ENCODE measurements at places on chromosomes 6 and 20.

- no peak for DNase-seq
Observed at GRCh38 chr6:157981132-157981394, 600 bp upstream of the SYNJ2 start.

- no peak for DNase-seq
Observed at GRCh38 chr6:123940551-123940950, 136.9 kb downstream of the NKAIN2 start.

GRCh38 chr6:16238057-16238962 is at the start of gene GMPR:
GMPR (plus strand) TSS chr6:16238587; CDS start chr6:16238694, 107 bp downstream.
- DNase-seq = no peak

DNA sequence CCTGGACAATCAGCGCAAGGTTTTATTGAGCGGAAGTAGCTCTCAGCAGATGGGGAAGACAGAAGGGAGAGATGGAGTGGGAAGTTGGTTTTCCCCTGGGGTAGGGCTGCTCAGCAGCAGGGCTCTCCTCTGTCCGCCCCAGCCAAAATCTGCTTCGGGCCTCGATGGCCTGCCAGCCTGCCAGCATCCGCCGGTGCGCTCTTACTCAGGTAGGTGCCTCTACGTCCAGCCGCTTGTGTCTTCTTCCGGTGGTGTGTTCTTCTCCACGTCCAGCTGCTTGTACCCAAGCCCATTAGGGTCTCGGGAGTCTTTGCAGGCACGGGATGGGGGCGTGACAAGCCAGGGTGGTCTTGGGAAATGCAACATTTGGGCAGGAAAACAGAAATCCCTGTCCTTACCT is 1340.0 kb upstream of the MAP3K7 start:
- DNase-seq = no peak

DNA sequence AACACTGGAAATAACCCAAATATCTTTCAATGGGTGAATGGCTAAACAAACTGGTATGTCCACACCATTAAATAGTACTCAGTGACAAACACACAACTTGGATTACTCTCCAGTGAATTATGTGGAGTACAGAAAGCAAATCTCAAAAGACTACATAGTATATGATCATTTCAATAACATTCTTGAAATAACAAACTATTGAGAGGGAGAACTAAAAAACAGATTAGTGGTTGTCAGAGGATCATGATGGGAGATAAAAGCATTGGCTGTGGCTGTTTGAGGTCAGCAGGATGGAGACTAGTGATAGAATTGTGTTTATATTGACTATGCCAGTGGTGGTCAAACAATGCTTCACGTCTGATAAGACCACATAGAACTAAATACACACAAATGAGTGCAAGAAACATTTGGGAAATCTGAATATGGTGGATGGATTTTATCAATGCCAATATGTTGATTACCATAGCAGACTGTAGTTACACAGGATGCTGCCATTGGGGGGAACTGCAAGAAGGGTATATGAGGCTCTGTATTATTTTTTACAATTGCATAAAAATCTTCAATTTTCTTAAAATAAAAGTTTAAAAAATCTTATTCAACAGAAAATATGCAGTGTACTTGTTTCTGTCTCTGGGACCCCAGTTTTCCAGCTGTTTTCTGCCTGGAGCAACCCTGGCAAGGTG is 242.0 kb downstream of the TBXT start:
- no peak for DNase-seq

DNA sequence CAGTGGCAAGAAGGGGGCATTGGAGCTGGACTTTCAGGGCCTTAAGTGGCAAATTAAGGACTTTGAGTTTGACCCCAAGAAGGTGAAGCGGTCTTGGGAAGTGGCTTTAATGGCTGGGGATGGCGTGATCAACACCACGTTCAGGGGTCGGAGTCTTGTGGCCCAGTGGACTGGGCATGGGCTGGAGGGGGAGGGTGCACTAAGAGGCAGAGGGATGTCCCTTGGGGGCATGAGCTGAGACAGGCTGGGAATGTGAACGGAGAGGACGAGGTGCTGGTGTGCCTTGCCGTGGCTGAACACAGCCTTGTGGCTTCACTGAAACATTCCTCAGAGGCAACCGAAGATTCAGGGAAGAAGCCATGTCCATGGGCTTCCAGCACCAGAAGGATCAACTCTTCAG is 227.0 kb downstream of the SYNDIG1 start:
- no peak for DNase-seq

GRCh38 chr20:35303735-35304491 is 11.7 kb upstream of the FAM83C start:
- peak; percentile 78 for DNase-seq

DNA sequence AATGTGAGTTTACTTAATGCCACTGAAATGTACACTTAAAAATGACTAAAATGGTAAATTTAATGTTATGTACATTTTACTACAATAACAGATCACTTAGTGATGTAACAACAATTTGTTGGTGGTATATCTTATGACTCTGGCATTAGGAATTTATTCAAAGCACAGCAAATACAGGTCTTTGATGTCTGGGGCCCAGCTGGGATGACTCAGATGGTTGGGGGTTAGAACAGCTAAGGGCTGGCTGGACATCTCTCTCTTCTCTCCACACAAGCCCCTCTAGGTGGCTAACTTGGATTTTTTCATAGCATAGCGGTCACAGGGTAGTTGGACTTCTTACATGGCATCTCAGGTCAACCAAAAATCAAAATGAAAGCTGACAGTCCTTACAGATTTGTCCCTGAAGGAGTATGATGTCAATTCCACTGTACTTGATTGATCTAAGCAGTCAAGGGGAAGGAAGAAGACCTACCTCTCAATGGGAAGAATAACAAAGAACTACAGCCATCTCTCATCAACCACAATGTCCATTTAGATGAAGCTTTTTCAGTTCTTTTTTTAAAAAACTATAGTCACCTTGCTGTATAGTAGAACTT is 37.5 kb upstream of the LCA5 start:
- DNase-seq = no peak

GRCh38 chr6:119533603-119534279 is 184.2 kb upstream of the MAN1A1 start:
- DNase-seq = no peak

DNA sequence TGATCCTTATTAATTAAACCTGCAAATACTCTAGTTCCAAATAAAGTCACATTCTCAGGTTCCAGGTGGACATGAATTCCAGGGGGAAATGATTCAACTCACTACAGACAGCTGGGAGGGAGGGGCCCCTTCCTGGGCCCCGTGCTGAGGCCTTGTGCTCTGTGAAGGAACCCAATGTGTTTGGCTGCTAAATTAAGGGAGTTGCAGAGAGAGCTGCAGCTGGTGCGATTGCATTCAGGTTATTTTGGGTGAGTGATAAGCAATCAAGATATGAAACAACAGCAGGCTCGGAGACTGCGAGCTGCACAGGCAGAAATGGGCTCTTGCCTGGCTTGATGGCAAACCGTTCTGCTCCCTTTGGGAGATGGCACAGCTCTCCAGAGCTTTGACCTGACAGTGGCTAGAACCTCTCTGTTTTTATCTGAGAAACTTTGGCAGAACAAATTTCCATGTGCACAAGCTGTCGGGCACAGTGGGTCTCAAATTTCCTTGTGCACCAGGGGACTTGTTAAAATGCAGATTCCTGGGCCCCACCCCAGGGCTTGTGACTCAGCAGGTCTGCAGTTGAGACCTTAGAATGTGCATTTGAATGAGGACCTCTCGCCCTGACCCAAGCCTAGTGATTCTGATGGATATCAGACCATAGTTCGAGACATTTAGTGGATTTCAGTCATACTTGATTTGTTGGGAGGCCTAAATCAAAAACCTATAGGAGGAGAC is 9.8 kb downstream of the MAPK13 start:
- DNase-seq = no peak

DNA sequence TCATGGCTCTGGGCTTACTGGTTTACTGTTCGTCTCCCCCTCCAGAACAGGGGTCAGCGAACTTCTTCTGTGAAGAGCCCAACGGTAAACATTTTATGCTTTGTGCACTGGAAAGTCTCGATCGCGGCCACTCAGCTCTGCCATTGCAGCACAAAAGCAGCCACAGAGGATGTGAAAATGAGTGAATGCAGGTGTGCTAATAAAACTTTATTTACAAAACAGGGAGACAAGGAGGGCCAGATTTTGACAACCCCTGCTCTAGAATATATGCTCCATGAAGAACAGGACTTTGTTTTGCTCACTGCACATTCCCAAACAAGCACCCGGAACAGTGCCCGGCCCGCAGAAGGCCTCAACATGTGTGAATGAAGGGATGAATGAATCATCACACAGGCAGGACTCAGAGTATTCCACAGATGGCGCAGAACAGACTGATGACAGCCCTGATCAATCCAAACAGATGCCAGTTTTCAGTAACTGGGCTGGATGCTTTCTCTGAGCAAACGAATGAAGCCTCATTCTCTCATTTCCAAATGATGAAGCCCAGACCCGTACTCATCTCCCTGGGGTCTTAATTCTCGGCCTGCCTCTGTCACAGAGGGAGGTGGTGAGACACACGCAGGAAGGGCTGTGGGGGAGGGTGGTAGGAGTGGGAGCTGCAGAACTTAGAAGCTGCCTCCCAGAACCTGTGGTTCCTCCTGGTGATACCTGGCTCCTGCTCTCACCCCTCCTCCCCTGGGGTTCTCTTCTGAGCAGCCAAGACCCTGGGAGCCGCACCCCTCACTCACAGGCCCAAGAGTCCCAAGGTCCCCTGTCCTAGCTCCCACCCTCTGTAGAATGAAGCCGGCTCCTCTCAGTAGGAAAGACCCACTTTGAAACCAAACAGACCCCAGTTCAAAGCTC is 196.4 kb downstream of the PREX1 start:
- no peak for DNase-seq

DNA sequence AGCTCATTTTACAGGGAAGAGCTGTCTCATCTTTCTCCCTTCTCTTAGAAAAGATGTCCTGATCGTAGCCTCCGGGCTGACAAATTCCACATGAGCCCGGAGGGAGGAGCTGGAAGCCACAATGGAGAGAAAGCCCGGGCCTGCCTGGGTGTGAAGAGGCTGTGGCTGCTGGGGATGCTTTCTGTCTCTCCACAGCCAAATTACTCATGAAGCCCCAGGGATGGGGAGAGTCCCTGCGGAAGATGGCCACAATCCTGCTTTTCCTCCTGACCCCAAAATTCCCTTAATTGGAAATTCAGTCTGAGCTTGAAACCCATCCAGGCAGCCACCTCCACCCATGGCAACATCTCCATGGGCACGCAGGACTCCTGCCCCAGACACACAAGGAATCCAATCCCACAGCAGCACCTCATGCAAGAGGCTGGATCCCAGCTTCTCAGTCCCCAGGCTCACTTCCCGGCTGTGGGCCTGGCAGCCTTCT is 32.4 kb downstream of the JPH2 start:
- DNase-seq = no peak

DNA sequence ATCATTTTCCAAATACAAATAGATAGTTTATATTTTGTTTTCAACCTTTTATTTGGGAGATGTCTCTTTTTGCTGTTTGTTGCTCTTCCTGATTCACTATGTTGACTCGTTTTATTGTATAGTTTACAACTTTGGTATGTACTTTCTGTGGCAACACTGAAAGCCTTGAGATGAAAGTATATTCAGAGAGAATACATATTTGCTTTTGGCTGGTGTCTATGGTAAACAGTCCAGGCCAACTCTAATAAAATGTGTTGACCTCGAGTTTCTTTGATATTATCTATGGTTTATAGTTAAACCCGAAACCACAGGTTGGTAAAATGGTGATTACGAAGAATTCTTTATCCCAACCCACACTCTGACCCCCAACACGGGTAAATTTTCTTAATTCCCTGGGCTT is 919.6 kb upstream of the MAP3K7 start:
- DNase-seq = no peak

GRCh38 chr20:51020657-51021056 is 2.2 kb downstream of the KCNG1 start:
- no peak for DNase-seq

DNA sequence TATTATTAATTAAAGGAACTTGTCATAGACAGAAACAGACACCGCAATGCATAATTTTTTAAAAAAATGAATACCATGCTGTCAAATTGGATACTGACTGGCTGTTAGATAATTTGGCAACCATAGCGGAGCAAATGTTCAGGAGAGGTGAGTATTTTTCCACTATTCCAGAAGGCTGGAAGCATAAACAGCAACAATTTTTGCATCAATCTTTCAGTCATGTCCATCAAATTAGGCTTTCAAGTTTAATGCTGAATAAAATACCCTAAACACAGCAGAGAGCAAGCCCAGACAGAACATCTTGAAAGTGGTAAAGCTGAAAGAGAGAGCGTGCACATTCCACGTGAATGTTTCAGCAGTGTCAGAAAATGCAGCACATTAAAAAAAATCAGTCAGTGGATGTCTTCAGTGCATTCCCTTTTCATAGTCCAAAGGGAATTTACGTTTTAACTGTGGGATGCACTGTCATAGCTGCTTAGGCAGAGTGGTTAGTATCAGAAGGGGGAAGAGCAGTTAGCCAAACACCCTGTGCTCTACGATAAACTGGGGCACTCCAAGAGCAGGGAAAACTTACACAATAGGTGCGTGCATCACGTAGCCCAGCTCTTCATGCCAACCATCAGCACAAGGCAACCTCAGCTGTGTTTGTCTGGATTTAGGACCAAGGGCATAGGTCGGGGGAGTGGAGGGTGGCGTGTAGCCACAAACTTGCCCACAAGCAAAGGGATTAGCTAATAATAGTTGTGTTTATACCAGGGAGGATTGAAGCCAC is 116.2 kb upstream of the STMND1 start:
- no peak for DNase-seq

DNA sequence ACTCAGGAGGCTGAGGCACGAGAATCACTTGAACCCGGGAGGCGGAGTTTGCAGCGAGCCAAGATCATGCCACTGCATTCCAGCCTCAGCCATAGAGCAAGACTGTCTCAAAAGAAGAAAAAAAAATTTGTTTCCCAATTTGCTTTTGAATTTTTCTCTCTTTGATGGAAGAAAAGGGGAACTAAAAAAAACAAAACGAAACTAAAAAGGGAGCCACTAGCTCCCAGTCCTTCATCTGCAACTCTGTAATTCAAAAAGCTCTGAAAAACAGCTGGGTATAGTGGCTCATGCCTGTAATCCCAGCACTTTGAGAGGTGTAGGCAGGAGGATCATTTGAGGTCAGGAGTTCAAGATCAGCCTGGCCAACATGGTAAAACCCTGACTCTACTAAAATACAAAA is 9.5 kb downstream of the OVOL2 start:
- DNase-seq = no peak

DNA sequence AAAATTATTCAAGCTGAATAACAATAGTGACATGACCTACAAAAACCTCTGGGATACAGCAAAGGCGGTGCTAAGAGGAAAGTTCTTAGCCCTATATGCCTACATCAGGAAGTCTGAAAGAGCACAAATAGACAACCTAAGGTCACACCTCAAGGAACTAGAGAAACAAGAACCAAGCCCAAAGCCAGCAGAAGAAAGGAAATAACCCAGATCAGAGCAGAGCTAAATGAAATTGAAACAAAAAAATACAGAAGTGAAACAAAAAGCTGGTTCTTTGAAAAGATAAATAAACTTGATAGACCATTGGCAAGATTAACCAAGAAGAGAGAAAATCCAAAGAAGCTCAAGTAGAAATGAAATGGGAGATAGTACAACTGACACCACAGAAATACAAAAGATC is 47.6 kb upstream of the NOTCH4 start:
- DNase-seq = no peak

Measured in dorsolateral prefrontal cortex (tissue), 122 donors.